ENCODE measurements at places on chromosomes 12 and 14.

DNA sequence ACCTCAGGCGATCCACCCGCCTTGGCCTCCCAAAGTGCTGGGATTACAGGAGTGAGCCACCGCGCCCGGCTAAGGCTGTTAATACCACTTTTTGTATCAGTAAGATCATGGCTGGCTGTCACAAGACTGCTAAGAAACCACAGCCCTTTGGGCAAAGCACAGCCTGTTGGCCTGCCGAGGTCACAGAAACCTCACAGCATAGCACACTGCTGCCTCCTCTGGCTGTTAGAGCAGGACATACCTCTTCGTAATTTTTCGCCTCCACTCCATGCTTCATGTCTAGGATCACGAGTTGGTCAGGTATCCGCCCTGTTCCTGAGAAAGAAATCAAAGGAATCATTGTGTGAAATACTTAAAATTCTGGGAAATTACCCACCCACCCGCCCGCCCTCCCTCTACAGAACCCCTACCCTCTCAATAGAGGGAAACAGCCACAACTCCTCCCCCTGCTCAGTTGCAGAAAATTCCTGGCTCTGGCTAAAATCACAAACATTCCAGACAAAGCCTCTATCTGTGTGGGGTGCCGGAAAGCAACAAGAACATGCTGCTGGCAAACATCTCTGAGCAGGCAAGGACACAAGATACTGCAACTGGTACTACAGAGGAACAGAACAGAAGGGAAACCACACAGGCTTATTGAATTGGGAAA, 20.7 kb upstream of the NEK9 start:
- DNase-seq: no peak

DNA sequence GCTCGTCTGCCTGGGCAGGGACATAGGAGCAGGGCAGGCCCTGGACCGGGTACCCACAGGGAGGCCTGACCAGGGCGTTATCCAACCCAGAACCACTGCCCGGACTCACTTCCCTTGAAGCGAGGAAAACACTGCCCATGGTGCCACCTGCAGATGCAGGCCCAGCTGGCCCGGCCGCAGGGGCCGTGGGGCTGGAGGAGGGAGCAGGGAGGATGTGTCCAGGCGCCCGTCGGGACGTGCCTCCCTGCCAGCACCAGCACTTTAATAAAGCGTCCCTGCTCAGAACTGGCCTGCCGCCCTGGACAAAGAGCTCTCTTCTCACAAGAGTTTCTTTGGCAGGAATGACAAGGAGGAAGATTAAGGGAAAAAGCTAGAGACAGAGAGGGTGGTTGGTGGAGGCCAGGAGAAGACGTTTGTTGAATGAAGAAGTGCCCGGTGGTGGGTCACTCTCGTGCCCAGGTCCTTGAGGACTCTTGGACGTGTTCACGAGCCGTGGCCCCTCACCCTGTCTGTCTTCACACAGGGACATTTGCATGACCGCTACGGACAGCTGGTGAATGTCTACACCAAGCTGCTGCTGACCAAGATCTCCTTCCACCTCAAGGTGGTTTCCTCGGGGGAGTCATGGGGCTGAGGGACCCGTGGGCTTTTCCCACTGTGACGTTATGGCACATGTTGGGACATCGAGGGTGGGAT, 14.2 kb downstream of the HIP1R start:
- DNase-seq: no peak

- no peak for DNase-seq
Measured at GRCh38 chr14:51082349-51082748, 12.6 kb downstream of the TRIM9 start.

- no peak for DNase-seq
Measured at GRCh38 chr14:52073251-52073650, 4.4 kb upstream of the NID2 start.

- DNase-seq: no peak
Measured at GRCh38 chr14:104036212-104036611, 49.3 kb upstream of the ASPG start.

GRCh38 chr14:60758885-60759284, 24.3 kb downstream of the MNAT1 start:
- no peak for DNase-seq

GRCh38 chr12:27578689-27579372, 54.8 kb downstream of the PPFIBP1 start:
- DNase-seq: no peak

GRCh38 chr12:123986374-123986965, 13.5 kb downstream of the ZNF664 start:
- DNase-seq: no peak

Data from stimulated activated CD8-positive, alpha-beta memory T cell treated with anti-CD3 and anti-CD28 coated beads, Interleukin-4, amount 100 ng/mL, for 1 hour (primary cell).